Right hindlimb (tissue), 1 donor: ENCODE measurements at places on chromosomes 1 and 21.

- DNase-seq: peak; percentile 62
Measured at GRCh38 chr1:67441183-67441582, 11.0 kb upstream of the SERBP1 start.

- peak; percentile 85 for DNase-seq
Measured at GRCh38 chr1:117828201-117828600, 101.2 kb downstream of the GDAP2 start.

GRCh38 chr1:229117664-229118300 lies 153.1 kb upstream of the RAB4A start:
- DNase-seq: peak; percentile 56

- no peak for DNase-seq
Measured at GRCh38 chr1:211683396-211684297, 8.2 kb upstream of the NEK2 start.

- peak; percentile 73 for DNase-seq
Measured at GRCh38 chr1:26468911-26469310, 3.3 kb upstream of the HMGN2 start.

DNA sequence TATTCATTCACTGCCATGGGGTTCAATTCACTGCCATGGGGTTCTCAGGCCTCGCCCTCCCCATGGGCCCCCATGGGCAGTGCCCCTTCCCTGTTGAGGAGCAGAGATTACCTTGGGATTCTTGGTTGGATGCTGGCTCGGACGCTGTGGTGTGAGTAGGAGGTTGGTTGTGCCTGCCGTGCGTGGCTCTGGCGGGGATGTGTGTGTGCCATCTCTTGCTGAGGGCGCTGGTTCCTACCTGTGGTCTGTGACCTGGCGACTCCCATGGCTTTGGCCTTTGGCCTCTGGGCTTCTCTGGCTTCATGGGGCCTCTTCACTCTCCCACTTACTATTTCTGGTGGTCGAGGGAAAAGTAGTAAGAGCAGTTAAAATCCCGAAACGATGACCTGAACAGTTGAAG lies 42.1 kb downstream of the PCNT start:
- DNase-seq: no peak

GRCh38 chr1:160789702-160790611 lies 6.0 kb upstream of the LY9 start:
- no peak for DNase-seq

GRCh38 chr1:50971748-50972305 lies 1.8 kb downstream of the CDKN2C start:
- no peak for DNase-seq

DNA sequence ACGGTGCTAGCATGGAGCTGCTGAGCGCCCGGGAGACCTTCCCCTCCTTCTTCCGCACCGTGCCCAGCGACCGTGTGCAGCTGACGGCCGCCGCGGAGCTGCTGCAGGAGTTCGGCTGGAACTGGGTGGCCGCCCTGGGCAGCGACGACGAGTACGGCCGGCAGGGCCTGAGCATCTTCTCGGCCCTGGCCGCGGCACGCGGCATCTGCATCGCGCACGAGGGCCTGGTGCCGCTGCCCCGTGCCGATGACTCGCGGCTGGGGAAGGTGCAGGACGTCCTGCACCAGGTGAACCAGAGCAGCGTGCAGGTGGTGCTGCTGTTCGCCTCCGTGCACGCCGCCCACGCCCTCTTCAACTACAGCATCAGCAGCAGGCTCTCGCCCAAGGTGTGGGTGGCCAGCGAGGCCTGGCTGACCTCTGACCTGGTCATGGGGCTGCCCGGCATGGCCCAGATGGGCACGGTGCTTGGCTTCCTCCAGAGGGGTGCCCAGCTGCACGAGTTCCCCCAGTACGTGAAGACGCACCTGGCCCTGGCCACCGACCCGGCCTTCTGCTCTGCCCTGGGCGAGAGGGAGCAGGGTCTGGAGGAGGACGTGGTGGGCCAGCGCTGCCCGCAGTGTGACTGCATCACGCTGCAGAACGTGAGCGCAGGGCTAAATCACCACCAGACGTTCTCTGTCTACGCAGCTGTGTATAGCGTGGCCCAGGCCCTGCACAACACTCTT lies 1.1 kb downstream of the TAS1R3 start:
- no peak for DNase-seq

DNA sequence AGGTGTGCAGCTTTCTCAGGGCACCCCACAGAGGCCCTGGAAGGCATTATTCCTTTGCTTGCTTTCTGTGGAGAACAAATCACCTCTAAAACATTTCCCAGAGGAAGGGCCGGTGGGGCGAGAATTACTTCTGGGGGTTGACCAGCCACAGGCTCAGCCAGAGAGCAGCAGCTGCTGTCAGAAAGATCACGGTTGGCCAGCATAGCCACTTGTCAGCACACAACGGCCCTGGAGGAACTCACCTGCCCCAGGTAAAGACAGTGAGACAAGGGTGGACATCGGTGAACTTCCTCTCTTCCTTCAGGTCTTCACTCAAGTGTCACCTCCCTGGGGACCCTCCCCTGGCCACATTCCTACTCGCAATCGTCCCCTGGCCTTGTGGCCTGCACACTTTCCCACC lies 69.5 kb upstream of the CLDN14 start:
- no peak for DNase-seq

DNA sequence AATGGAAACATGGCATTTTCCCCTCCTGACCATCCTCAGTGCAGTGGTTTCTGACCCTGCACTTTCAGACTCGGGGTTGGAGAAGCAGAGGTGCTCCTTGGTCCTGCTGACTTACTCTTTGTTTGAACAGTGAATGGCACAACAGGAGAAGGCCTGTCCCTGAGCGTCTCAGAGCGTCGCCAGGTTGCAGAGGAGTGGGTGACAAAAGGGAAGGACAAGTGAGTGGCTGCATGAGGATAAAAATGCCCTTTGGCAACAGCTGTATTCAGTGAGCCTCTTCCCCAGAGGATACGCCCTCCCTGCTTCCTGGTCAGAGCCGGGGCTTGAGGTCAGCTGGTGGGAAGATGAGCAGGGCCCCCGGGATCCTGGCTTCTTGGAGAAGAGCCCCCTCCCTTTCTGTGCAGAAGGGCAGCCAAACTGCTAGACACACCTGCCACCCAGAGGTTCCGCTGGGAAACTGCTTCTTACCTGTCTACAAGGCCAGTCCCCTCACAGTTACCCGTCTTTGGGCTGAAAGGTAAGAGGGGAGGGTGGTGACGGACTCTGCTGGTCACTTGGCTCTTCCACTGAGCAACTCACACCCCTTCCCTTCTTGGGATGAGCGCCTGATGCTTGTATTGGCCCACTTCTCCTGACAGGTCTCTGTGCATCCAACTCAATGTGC lies 16.6 kb downstream of the NPL start:
- no peak for DNase-seq

DNA sequence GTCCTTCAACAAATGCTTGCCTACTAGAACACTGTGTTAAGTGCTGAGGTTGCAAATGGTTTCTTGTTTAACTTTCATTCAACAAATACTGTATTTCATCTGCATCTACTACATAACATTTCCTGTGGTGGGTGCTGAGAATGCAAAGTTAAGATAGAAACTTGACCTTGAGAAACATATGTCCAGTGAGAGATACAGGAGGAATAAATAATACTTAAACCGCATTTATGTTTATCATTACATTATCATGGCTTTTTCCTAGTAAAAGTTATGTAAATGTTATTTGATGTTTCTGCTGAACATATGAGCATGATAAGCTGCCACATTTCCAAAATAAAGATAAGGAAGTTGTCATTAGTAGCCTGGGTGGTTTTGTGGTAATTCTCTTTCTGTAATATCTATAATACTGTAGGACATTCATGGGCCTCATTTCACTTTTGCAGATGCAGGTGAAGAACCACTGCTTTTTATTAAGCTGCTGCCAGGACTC lies 590.4 kb downstream of the PLPP3 start:
- no peak for DNase-seq

DNA sequence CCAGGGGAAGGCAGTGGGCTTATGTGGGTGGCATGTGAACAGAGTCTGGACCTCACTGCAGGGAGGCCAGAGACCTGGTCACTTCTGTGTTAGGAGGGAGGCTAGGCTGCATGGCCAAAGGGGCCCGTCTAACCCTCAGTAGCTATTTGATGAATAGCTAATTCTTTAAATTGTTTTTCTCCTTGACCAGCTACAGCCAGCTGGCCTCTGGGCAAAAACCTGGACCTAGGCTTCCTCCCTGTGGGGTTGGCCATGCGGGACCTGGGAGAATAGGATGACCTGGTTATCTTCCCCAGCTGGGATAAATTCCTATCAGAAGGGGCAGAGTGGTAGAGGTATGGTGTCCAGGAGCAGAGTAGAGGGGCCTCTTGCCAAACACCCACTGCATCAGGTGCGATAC lies 79.4 kb downstream of the TNR start:
- no peak for DNase-seq

DNA sequence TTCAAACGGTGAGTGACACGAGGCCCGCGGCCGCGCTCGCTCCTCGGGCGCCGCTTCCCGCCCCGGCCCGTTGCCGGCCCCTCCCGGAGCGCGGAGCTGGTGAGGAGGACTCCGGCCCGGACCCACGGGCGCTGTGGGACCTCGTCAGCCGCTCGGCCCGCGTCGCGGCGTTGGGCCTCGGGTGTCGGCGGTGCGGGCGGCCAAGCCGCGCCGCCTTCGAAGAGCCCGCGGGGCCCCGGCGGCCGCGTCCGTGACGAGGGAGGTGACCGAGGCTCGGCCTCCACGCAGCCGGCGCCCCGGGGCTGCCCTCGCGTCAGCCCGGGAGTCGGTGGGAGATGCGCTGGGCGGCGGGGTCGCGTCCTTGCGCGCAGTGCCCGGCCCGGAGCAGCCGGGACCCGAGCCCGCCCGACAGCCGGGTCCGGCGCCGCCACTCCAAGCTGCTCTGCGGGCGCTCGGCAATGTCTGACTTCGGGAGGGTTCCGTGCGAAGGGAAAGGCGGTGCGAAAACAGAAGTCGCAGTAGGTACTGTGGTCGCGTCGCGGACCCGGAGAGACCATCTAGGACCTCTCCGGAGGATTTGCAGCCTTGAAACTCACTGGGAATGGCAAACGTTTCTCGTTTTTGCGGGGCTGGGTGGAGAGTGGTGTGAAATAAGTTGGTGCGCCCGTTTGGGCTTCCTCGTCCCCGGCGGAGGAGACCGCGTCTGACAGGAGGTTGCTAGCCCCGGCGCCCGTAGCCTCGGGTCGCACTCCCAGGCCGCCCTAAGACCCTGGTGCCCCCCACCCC lies 829 bp downstream of the SPEN start:
- DNase-seq: peak; percentile 43

- DNase-seq: no peak
Measured at GRCh38 chr1:240608707-240609106, 3.2 kb downstream of the GREM2 start.

- peak; percentile 75 for DNase-seq
Measured at GRCh38 chr1:119808972-119809550, 2.2 kb downstream of the REG4 start.

DNA sequence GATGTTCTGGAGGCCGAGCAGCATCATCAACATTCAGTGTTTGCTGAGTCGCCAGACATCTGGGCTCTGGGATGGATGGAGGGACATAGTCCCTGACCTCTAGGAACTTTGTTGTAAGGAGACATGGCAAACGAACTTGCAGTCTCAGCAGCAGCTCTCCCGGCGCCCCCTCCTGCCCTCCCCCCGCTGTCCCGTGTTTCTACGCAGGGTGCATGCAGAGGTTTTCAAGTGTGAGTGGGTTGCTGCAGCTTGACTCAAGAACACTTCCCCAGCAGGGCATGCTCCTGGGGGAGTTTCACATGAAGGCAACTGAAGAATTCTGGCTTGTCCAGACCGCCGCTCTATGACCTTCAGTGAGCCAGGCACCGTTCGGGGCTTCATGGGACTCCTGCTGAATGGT lies 121.9 kb downstream of the CAMTA1 start:
- DNase-seq: no peak
